DMS53 (cell line): ENCODE measurements at places on chromosomes 12 and 14.

- no peak for DNase-seq
These were observed 40.2 kb upstream of the FBRSL1 start for GRCh38 chr12:132449565-132450417.

GRCh38 chr14:42323426-42323825 is 716.8 kb downstream of the LRFN5 start:
- DNase-seq: no peak

- DNase-seq: peak; percentile 7
These were observed 67.1 kb upstream of the CPM start for GRCh38 chr12:69000074-69000473.

- DNase-seq: no peak
These were observed 24.0 kb upstream of the IRF2BPL start for GRCh38 chr14:77052281-77053044.

GRCh38 chr14:94014382-94014781 is 11.8 kb upstream of the OTUB2 start:
- no peak for DNase-seq

DNA sequence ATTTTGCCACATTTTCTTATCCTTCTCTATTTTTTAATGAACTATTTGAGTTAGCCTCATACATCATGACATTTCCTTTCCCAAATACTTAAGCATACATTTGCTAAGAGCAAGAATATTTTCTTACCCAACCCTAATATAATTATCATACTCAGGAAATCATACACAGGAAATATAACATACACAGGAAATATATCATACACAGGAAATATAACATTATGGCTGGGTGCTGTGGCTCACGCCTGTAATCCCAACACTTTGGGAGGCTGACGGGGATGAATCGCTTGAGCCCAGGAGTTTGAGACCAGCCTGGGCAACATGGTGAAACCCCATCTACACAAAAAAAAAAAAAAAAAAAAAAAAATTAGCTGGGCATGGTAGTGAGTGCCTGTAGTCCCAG is 4.9 kb downstream of the NCKAP1L start:
- DNase-seq: no peak

- DNase-seq: no peak
These were observed 36.6 kb downstream of the PARP11 start for GRCh38 chr12:3836641-3837040.

GRCh38 chr14:50946234-50946935 is 2.1 kb upstream of the PYGL start:
- no peak for DNase-seq

GRCh38 chr12:70581208-70581607 is 56.0 kb downstream of the PTPRB start:
- DNase-seq: no peak

- DNase-seq: peak; percentile 88
These were observed 2.3 kb upstream of the NOP2 start for GRCh38 chr12:6570264-6570887.

DNA sequence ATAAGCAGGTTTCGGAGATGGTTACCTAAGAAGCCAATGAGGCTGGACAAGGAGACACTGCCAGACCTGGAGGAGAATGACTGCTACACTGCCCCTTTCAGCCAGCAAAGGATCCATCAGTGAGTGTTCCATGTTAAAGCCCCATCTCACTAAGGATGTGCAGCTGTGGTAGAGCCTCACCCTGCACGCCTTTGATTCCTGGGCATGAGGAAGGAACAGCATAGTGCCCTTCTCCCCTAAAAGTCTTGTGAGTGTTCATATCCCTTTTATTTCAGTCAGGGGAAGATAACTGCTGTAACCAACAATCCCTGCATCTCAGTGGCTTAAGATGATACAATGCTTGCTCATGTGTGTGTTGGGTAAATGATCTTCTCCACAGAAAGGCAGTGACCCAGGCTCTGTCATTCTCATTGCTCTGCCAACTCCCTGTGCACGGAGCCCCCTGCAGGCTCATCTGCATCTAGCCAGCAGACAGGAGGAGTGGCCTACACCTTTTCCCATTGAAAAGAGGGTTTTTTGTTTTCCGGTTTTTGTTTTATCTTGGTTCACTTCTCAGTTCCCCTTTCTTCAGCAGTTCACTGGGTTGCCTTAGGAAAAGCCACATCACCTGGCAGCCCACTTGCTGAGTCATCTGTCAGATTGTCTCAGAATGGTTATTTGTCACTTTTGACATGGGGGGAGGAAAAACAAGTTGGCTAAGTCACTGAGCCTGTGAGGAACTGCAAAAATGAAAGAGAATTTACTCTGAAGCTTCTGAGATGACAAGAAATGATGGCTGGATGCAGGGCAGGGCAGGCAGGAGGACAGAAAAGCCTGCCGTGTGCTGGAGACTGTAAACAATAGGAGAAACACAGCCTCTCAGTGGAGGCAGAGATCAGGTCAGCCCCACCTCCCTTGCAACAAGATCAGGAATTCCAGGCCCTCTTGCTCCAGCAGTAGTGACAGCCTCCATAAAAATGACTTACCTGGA is 193.3 kb downstream of the ANO4 start:
- peak; percentile 77 for DNase-seq

- no peak for DNase-seq
These were observed 14.8 kb downstream of the KMT5A start for GRCh38 chr12:123398550-123399254.

GRCh38 chr14:96752125-96752524 is 45.1 kb upstream of the VRK1 start:
- DNase-seq: no peak

DNA sequence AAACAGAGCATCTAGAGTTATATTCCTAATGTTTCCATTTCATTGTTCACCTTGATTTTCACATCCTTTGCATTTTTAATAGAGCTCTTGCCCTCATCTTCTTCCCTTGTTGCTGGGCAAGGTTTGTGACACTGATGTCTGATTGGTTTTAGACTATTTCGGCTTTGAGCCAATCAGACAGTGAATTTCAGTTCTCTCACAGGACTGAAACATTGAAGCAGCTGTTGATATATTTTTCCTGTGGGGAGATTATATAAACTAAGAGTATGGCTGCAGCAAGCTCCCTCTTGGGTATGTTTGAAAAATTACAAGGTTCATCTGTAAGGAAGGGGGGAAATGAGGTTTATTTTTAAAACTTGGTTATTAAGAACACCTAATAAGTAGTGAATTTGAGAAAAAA is 51.2 kb downstream of the ATF7IP start:
- peak; percentile 80 for DNase-seq

GRCh38 chr12:28050606-28051005 is 78.1 kb upstream of the PTHLH start:
- no peak for DNase-seq

DNA sequence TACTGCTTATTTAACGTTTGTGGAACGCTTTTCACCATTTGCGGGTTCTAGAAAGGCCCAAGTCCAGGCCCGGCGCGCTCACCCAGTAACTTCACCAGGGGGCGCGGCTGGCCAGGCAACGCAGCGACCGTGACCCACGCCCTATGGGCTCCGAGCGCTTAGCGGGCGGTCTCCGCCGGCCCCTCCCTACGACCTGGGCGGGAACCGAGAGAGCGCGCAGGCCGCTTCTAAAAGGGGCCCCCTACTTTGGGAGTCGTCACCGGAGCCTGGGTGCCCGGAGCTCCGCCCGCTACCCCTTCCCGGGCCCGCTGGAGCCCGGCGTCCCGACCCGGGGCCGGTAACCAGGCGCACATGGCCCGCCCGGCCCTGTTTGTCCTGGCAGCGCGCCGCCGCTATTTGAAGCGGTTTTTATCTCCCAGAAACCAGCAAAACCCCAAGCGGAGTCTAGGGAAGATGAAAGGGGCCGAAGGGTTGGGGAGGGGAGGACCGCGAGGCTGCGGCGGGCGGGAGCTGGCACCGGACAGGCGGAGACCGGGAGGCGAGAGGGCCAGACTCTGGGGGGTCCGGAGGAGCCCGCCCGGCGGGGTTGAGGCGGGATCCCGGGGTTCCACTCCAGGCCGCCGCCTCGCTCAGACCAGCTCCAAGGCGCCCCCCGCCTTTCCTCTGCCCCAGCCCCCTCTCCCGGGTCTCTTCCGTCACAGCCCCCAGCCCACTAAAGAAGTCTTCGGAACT is 3.5 kb upstream of the AAAS start:
- DNase-seq: peak; percentile 93

DNA sequence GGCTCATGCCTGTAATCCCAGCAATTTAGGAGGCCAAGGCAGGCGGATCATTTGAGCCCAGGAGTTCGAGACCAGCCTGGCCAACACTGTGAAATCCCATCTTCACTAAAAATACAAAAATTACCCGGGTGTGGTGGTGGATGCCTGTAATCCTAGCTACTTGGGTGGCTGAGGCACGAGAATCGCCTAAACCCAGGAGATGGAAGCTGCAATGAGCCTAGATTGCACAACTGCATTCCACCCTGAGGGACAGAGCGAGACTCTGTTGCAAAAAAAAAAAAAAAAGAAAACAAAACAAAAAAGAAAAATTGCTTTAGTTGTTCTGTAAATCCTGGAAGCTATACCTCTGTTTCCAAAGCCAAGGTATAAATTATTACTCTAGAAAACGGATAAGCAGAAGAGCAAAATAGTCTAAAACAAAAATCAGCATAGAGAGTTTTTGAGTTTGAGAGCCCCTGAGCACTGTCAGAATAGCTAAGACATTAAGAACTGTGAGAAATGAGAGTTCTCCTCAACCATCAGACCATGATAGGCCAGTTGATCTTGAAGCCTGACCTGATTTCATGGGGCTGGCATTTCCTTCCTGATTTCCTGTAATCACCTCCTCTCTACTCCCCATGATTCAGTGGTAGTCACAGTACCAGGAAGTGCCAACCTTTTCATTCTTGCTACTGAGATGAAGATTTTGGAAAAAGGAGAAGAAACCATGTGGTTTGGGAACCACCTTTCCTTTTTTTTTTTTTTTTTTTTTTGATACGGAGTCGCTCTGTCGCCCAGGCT is 31.7 kb downstream of the ATP2A2 start:
- DNase-seq: peak; percentile 27

DNA sequence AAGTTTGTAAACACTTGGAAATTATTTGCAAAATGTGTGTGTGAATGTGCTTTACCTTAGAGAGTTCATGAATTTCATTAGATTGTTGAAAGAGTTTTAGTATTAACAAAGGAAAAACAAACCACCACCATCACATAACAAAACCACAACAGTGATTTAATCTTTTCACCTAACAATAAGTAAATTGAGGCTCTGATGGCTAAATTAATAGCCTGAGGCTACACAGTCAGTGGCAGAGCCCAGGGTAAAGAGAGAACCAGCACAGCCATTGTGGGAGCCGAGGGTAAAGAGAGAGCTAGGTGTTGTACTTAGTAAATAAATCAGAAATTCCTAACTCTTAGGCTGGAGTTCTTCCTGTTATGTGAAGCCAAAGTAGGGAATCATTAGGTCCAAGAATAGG is 51.2 kb upstream of the CAPRIN2 start:
- DNase-seq: no peak

DNA sequence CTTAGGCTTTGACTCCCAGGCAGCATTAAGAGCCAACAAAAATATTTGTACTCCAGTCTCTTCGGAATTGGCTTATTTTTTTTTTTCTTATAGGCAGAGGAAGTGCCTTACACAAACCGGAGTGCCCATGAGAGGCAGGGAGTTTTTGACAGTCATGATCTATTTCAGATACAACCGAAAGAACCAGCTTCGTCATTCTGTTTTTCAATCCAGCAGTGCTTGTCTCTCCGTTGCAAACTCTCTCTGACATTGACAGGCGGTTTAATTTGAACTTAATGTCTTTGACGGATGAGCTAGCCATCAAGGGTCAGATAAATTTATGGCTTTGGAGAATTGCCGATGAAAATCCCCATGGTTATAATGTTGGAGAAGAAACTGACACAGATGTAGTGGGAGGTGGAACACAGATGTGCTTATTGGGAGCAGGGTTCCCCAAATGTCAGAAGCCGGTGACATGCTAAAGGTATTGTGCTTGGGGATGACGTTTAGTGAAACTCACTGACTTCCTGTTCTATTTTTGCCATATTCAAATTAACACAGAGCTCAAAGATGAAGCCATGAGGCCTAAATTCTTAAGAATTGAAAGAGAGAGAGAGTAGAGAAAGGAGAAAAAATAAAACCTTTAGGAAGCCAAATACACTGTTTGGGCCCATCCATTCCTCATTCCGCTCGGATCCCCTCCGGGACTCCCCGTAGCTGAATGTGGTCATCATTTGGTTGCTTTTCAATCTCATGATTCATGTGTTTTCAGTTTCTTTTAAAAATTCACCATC is 59.7 kb downstream of the PLXNC1 start:
- no peak for DNase-seq

- DNase-seq: no peak
These were observed 54.0 kb downstream of the PHLDA1 start for GRCh38 chr12:75977590-75977951.

GRCh38 chr12:123712780-123713319 is 697 bp downstream of the ATP6V0A2 start:
- DNase-seq: no peak

DNA sequence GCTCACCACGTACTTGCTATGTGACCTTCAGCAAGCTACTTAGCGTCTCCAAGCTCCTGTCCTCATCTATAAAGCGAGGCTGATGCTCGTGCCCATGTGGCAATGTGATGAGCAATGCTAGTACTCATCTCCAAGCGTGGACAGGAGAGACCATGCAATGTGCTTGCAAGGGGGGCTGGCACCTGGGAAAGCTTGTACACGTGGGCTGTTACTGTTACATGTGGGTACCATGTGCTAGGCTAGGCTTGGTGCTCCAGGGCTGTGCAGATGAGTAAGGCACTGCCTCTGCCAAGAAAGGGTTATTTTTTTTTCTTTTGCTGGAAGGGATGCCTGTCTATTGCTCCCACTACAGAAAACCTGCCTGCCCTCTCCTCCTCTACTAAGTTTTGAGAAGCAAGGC is 46.6 kb downstream of the TSPAN11 start:
- no peak for DNase-seq

DNA sequence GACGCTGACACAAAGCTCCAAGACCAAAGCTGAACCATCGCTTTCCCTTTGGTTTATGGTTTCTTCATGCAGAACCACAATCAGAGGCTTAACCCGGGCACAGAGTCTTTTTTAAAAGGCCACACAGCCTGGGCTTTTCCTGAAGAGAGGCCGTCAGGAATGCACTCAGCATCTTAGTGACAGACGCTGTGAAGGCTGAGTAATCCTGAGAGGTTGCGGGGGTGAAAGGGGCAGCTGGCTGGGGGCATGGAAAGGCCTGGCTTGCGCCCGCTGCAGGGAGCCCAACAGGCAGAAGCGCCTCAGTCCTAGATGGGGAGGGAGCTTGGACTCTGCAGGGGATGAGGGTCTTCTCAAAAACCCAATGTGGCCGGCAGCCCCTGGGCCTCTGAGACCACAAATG is 13.6 kb downstream of the CTDSP2 start:
- no peak for DNase-seq

DNA sequence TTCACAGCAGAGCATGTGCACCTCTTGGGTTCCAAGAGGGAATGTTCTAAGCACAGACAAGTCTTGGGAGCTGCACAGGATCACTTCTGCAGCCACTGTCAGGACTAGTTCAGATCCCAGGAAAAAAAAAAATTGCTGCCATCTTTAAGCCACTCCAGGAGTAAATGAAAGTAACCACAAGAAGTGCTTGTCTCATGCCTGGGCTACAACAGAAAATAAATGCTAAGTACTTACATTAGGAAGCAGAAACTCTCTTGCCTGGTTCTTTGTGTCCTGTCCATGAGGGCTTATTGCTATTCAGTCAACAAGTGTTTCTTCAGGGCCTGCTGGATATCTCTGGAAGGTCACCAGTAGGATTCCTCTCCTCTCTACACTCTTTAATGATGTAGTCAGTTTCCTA is 176.1 kb downstream of the KTN1 start:
- no peak for DNase-seq
